Naive B cell (primary cell): ENCODE measurements at places on chromosomes 2 and 18.

- no peak for DNase-seq
Measured at GRCh38 chr2:192960945-192961344, 766.2 kb upstream of the TMEFF2 start.

DNA sequence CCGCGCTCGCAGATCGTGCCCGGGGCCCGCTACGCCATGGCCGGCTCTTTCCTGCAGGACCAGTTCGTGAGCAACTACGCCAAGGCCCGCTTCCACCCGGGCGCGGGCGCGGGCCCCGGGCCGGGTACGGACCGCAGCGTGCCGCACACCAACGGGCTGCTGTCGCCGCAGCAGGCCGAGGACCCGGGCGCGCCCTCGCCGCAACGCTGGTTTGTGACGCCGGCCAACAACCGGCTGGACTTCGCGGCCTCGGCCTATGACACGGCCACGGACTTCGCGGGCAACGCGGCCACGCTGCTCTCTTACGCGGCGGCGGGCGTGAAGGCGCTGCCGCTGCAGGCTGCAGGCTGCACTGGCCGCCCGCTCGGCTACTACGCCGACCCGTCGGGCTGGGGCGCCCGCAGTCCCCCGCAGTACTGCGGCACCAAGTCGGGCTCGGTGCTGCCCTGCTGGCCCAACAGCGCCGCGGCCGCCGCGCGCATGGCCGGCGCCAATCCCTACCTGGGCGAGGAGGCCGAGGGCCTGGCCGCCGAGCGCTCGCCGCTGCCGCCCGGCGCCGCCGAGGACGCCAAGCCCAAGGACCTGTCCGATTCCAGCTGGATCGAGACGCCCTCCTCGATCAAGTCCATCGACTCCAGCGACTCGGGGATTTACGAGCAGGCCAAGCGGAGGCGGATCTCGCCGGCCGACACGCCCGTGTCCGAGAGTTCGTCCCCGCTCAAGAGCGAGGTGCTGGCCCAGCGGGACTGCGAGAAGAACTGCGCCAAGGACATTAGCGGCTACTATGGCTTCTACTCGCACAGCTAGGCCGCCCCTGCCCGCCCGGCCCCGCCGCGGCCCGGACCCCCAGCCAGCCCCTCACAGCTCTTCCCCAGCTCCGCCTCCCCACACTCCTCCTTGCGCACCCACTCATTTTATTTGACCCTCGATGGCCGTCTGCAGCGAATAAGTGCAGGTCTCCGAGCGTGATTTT, 7.6 kb downstream of the TBR1 start:
- no peak for DNase-seq

DNA sequence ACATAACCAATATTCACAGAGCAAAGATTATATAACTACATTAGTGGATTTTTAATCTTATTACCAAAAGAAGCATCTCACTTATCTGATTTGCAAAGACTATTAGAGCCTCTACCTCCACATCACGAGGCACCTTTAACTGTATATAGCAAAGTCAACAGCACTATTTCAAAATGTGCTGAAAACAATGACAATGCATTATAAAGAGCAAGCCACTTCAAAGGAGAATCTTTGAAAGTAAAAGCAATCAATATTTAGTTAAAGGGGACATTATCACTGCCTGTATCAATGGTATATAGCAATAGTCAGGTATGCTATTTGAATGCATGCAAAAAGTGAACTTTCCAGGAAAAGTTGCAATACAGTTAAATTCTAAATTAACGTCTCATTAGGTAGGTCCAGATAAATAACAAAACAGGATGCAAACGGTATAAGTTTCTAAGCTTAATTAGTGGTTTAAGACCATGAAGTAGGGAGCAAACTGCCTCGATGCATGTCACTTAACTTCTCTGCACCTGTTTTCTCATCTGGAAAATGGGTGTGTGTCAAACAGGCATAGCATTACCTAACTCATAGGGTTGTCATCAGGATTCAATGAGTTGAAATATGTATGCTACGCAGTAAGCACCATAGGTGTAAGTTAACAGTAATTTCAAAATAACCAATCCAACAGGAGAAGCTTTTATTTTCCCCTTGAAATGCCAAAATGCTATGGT, 31.6 kb downstream of the ATL2 start:
- no peak for DNase-seq

DNA sequence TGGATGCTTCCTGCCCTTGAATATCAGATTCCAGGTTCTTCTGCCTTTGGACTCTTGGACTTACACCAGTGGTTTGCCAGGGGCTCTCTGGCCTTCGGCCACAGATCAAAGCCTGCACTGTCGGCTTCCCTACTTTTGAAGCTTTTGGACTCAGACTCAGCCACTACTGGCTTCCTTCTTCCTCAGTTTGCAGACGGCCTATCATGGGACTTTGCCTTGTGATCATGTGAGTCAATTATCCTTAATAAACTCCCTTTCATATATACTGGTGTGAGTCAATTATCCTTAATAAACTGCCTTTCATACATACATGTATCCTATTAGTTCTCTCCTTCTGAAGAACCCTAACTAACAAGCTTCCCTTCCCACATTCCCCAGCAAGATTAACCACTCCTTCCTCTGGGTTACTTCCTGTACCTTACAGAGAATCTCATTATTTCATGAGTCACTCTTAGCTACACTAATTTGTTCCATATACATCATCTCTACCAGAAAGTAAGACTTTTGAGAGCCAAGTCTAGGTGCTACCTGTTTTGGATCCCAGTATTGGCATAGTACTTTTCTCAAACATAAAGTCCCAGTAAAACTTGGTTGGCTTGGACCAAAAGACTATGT, 31.3 kb upstream of the LRATD1 start:
- no peak for DNase-seq

DNA sequence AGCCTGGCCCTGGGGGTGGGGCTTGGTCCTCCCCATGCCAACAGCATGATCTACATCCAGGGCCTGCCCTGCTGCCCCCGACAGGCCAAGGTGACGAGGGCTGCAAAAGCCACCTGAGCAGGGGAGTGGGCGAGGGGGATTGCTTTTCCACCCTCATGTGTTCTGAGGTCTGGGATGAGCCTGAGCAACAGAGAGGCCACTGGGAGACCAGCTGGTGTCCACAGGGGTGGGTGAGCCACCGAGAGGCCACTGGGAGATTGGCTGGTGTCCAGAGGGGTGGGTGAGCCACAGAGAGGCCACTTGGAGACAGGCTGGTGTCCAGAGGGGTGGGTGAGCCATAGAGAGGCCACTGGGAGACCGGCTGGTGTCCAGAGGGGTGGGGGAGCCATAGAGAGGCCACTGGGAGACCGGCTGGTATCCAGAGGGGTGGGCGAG, 147.4 kb upstream of the GPC1 start:
- no peak for DNase-seq

DNA sequence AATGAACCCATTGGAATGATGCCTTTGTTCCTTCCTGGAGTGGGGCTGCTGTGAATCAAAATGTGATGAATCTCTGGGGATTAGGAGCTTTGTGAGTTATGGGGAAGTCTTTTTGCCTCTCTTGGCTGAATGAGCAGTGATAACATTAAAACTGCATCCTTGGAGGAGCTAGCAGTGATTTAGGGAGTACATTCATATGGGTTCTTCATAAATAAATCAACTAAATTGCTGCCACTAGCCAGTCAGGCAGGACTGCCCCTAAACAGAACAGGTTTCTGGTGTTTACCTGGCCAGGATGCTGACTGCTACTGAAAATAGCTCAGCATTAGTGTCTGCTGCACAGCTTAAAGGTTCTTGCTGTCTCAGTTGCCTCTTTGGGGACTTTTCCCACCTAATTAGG, 244.5 kb upstream of the MEX3C start:
- DNase-seq, result no peak

GRCh38 chr18:64037812-64038414, 68.0 kb downstream of the SERPINB8 start:
- DNase-seq, result peak; percentile 38

DNA sequence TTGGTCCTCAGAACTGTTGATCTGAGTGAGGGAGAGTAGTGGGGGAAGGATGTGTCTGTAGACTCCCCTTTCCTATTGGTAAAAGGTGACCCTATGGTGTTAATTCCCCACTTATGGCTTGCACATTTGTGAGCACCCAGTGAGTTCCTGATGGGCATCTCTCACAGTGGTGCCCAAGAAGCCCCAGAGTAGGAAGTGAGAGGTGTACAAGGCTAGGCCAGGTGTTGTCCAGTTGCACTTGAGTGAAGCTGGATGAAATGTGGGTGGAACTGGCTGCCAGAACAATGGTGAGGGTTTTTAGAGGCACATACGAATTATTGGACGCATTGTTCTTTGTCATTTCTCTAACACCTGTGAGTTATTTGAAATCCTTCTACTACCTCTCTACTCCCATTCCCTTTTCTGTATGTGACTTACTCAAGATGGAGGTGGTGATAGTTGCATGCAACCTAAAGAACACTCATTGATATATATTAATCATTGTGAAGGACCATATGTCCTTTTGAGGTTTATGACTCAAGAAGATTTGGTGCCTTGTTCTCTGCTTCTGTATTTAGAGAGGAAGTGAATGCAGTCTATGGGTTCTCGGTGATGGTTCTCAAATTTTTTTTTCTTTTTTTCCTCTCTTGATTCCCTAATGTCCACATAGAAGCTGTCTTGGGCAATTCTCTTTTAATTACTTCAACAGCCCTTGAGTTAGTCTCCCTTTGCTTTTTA, 162.7 kb downstream of the FSHR start:
- no peak for DNase-seq

DNA sequence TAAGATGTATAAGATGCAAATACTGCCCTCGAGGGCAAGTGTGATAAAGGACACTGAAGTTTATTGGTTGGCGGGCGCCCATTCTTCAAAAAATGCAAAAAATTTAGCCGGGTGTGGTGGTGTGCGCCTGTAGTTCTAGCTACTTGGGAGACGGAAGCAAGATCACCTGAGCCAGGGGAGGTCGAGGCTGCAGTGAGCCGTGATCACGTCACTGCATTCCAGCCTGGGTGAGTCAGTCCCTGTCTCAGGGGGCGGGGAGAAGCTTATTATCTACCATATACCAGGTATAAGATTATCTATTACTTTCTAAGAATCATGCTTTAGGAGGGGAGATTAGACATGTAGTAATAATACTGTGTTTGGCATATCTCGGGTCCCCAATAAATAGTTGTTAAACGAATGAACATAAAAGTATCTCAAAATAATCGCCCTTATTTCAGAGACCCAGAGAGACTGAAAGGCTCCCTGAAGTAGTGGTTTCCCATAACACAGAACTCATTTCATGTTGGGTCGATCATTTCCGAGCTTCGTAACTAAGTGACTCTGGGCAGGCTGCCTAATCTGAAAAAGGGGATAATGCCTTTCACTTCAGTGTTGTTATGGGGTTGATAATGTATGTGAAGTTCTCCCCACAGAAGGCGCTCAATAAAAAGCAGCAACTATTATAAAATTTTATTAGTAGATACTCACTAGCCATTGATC, 1.2 kb upstream of the SELENOI start:
- DNase-seq, result no peak

- DNase-seq, result no peak
Measured at GRCh38 chr18:9608728-9609127, 5.6 kb downstream of the PPP4R1 start.

GRCh38 chr18:31426021-31426420, 21.5 kb upstream of the DSG3 start:
- DNase-seq, result no peak

GRCh38 chr18:76518123-76518859, 23.2 kb upstream of the ZNF516 start:
- DNase-seq, result peak; percentile 17

DNA sequence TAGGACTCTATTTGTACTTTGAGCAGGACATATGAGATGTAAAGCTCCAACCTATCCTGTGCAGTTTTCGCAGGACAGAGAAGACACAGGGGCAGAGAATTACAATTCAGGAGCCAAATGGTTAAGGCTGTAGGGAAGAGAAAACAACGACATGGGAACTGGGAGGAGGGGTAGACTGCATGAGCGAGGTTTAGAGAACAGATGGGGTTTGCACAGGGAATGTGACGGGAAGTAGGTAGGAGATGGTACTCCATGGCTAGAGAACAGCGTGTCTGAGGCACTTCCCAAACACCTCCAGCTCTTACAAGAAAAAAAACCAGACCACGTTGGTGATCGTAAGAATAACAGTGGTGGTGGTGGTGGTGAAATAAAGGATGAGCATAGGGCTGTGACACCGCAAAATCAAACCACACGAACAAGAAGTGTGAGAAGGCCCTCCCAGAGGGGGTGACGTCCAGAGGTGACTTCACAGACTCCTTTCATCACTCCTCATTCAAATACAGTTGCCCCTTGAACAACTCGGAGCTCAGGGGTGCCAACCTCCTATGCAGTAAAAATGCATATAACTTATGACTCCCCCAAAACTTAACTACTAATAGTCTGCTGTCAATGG, 92.7 kb downstream of the FARSB start:
- DNase-seq, result no peak

DNA sequence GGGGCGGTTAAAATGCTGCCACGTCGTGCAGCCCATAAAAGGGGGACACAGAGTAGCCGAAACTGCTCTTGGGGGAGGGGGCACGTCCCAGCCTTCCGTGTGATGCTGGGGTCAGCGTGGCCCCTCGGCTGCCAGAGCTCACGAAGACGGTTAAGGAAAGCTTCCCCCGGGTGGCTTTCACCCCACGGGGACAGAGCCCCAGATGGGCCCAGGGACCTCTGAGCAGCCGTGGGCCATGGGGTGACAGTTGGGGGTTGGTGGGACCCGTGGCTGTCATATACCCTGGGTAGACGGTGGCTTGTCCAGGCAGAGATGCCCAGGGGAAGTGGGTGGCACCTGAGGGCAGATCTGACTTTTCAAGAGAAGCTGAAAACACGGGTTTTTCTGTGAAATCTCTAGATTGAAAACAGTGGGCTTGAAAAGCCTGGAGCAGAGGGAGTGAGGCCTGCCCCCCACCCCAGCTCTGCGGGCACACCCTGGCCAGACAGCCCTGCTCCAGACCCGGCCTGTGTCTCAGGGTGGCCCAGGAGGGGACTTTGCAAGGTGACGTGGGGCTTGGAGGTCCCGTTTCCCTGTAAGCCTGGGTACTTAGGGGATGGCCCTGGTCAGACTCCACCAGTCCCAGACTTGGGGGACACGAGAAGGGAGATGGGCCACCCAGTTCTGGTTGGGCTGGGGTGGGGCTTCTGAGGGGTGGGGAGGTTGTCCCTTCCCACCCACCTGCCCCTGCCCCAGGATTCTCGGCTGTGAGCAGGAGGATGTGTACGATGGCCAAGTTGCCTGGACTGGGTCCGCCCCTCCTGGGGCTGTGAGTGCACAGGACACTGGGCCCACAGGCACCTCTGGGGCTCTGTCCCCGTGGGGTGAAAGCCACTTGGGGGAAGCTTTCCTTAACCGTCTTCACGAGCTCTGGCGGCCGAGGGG, 652 bp downstream of the NEU4 start:
- no peak for DNase-seq

DNA sequence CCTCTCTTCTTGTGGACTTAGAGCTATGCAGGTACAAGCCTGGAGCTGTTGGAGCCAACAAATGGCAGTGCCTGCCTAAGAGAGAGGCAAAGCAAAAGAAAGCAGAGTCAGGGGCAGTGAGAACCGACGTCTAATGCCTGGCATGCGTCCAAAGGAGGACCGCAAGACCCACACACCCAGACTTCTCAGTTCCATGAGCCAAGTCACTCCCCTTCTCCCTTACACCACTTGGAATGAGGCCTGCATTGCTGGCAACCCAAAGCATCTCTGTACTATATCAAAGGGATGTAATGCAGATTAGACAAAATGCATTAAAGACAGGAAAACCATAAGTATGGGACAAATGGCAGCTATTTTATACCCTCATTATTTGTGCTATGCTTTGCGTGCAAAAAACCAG, 49.9 kb upstream of the RNU4ATAC start:
- no peak for DNase-seq
